ENCODE measurements at places on chromosomes 1 and 21. TPM values are rescaled to one million over a fixed set of nuclear protein-coding genes. Genes with fewer than 3 reads are reported as not detected.

DNA sequence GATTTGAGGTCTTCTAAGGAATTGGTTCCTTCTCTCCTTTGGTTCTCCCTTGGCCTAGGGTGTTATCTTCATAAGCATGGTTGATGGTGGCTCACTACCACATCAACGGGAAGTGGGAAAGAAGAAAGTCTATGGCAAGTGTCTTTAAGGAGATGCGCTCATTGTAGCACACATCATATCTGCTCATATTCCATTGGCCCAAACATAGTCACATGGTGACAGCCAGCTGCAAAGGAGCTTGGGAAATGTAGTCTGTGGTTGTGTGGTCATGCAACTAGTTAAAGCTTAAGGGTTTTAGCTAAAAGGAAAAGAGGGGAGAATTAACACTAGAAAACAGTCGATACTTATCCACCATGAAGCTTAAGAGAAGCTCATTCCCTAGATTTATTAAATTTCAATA lies 11.4 kb upstream of the MRPS6 start:
- DNase-seq = no peak

DNA sequence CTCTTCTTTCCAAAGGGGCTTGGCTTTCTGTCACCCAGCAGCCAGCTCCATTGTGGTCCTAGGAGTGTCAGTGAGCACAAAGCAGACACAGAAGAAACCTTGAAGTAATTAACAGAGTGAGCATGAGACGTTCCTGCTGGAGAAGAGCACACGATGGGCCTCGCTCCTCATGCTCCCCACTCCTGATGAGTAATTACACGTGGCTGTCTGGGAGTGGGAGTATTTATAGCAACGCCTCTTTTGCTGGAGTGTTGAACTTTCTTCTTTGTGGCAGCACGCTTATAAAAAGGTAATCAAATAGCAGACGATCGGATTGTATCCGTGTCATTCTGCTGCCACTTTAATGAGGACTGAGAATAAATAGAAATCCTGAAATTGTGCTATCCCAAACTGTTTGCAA lies 185.8 kb downstream of the CAMTA1 start:
- peak; percentile 30 for DNase-seq

GRCh38 chr1:48294656-48295055 lies 72.1 kb downstream of the SLC5A9 start:
- no peak for DNase-seq

- DNase-seq = no peak
Observed at GRCh38 chr21:15014221-15014620, 50.6 kb downstream of the NRIP1 start.

GRCh38 chr1:68111519-68112436 lies 61.4 kb upstream of the DIRAS3 start:
- peak; percentile 89 for DNase-seq

DNA sequence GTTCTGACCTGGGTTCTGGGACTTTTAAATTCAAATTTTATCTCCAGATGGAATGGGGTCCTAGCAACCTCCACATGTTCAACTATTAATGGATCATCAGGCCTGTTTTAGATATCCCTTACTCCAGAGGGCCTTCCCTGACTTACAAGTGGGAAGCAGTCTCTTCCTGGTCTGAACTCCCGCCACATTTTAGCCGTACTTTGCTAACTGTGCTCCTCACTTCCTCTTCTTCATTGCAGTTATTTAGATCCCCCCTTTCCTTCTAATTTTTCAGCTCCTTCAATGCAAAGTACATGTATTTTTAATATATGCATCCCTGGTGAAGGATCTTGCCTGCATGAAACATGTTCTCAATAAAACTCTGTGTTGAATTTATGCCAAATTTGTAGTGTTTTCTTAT lies 3.7 kb downstream of the CD1A start:
- DNase-seq = no peak

GRCh38 chr1:184027826-184028695 lies 9.5 kb downstream of the COLGALT2 start:
- DNase-seq = no peak

- DNase-seq = no peak
Observed at GRCh38 chr1:12244078-12244477, 14.2 kb downstream of the VPS13D start.

DNA sequence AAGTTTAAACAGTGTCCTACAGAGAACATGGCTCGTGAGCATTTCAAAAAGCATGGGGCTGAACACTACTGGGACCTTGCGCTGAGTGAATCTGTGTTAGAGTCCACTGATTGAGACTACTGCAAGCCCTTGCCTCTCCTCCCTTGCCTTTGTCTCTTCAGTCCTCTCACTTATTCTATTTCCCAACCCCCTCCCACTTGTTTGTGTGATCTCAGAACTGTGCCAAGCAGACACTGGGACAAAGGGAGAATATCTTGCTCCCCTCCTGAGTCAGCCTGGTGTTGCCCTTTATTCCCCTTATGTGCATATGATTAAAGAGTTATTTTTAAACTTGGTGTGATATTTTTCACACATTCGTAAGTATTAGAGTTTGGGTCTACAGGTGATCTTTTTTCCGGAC lies 11.1 kb upstream of the RPRD2 start:
- DNase-seq = no peak

DNA sequence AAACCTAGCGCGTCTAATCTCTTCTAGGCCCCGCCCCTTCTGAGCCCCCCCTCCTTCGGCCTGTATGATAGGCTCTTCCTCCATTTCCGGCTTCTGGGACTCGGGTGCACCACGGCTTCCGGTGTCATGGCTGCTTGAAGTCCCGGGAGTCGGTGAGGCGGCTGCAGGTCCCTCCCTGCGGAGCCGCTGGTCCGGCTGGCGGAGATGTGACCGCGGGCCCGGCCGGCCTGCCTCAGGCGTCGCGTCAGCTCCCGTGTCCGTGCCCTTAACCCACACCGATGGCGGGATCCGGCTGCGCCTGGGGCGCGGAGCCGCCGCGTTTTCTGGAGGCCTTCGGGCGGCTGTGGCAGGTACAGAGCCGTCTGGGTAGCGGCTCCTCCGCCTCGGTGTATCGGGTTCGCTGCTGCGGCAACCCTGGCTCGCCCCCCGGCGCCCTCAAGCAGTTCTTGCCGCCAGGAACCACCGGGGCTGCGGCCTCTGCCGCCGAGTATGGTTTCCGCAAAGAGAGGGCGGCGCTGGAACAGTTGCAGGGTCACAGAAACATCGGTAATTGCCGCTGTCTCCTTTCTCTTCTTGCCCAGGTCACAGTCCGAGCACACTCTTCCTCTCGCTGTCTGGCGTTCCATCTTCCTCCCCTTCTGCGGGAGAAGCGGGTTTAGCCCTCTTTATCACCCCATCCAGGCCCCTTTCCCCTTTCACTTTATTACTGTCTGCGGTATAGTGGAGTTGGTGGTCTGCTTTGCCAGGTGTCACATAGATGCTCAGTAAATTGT lies at the start of gene UHMK1:
UHMK1 (plus strand) TSS at position 96 of the 773 bp plus-strand sequence; CDS start at position 279, 183 bp downstream.
- DNase-seq = peak; percentile 83

GRCh38 chr1:3677484-3677883 lies 25.2 kb downstream of the TP73 start:
- DNase-seq = no peak

DNA sequence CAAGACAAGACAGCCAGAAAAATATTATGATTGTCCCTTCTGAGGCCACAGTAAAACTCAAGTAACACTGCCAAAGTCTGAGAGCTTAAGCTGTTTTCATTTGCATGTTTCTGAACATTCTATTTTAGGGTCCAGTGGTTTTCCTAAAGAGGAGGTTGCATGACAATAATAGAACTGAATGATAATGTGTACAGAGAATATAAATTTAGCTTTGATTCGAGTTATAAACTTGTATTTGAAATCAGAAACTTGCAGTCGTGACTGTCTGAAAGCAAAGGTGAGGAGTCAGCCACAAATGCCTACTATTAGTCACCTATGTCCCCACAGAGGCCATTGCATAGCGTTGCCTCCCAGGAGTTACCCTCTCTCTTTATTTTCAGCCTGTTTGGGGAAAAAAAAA lies 363.1 kb upstream of the ADGRL2 start:
- no peak for DNase-seq

GRCh38 chr1:225874431-225874830 lies 7.7 kb downstream of the TMEM63A start:
- no peak for DNase-seq

DNA sequence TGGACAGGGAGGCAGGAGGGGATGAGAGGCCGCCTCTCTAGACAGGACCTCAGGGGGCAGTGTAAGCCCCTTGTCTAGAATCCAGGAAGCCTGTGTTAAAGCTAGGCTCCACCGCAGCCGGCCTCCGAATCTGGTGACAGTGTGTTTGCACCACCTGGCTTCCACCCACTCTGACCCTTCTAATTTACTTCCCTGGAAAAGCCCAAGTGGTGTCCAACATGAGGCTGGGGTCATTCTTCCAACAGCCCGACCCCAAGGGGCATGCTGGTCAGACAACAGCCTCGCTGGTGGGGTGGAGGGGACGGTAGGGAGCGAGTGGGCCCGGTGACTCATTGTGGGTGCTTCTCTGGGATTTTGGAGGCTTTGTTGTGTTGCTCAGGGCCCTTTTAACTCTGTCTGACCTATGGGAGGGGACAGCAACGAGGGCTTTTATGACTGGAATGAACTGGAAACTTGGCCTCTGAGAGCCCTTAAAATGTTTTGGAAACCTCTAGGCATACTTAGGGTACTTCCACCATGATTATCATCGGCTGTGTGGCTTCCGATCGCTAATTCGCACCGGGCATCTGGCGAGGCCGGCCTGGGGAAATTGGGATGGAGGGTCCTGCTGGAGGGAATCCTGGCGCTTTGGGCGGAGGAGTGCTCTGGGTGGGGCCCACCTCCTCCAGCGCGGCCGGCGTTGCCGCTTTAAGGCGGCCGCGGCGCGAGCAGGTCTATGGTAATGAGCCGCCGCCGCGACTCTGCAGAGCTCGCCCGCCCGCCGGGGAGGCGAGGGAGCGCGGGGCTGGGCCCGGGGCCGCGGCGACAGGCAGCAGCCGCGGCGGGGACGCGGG lies at the start of gene CELSR2:
CELSR2 (plus strand) TSS at position 743 of the 833 bp plus-strand sequence. CDS start 541 bp downstream, outside the sequence.
- DNase-seq = peak; percentile 86

GRCh38 chr1:237507005-237507404 lies 383.7 kb downstream of the ZP4 start:
- DNase-seq = no peak

- DNase-seq = no peak
Observed at GRCh38 chr21:35294231-35294898, 245.3 kb upstream of the RUNX1 start.

- no peak for DNase-seq
Observed at GRCh38 chr1:99737016-99737415, 29.4 kb downstream of the FRRS1 start.

GRCh38 chr1:222068937-222069336 lies 327.0 kb upstream of the DUSP10 start:
- DNase-seq = no peak

DNA sequence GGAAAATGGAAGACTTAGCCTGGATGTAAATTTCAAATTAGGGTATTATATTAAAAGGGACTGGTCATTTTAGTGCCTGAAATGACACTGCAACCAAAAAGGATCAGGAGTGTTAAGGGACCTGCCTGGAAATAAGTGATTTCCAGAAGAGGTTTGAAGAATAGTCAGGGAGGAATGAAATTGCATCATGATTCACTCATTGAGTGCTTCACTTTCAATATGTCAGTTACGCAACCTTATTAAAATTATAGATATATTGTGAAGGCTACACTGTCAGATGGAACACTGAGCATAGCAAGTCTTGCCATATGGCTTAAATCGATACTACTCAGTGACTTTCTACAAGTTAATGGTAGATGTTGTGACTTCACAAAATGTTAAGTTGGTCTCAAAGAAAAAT lies 275.2 kb upstream of the DPYD start:
- DNase-seq = no peak

GRCh38 chr21:34372321-34372720 lies 3.0 kb upstream of the SMIM11 start:
- DNase-seq = no peak

DNA sequence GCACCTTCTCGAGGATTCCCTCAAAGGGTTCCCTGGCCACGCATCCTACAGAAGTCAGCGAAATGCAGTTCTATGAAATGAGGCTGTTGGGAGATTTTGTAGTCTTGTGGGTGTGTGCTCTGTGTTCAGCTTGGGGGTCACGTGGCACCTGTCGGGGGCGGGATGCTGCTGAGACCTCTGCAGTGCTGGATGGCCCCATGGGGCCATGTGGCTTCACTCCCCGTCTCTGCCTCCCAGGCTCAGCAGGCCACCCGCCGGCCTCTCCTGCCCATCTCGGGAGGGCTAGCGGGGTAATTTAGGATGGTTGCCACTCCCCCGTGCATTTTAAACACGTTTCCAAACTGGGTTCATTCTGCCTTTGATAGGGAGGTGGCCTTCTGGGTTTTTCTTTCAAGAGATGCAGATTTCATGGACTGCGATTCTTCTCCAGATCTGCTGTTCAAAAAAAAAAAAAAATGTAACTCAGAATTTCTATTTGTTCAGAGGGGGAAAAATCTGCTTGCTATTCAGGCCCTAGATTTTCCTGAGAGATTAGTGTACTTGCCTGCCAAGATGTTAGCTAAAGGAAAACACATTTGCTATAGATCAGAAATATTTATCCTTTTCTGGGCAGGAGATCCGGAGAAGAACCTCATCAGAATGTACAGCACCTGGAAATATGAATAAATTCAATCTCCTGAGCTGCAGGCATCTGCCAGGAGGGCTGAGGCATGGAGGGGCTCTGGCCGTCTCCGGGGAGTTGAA lies 277.2 kb upstream of the VAMP3 start:
- DNase-seq = no peak

GRCh38 chr1:94727846-94728715 lies 92.1 kb upstream of the SLC44A3 start:
- DNase-seq = no peak

GRCh38 chr1:41103766-41104165 lies 82.2 kb upstream of the SLFNL1 start:
- DNase-seq = no peak

GRCh38 chr1:201626629-201627275 lies 87.8 kb downstream of the NAV1 start:
- DNase-seq = no peak

- no peak for DNase-seq
Observed at GRCh38 chr1:22203335-22203734, 60.4 kb upstream of the WNT4 start.

DNA sequence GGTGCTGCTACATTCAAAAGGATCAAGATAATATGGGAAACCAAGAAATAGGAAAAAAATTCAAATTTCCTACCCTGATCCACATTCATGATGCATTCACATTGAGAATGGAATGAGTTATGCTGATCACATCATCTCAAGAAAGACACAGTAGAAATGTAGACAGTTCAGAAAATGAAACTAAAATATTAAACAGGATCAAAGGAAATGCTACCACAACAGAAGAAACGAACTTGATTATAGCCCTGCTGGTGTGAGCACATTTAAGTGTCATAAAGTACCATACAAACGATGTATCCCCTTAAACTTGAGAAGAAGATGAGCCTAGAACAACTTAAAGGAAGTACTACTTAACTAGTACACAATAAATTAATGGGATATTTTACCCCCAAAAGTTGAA lies 21.3 kb downstream of the SYDE2 start:
- no peak for DNase-seq

GRCh38 chr1:245246433-245246832 lies 91.6 kb downstream of the KIF26B start:
- DNase-seq = no peak

FMO1 gene
- total RNA-seq = not detected

LCE5A gene
- not detected for total RNA-seq

HMGCS2 gene
- not detected for total RNA-seq

RPTN gene
- not detected for total RNA-seq

PAQR6 gene
- total RNA-seq = 507 TPM

RXRG gene
- total RNA-seq = 6.0 TPM

AUNIP gene
- 2.2 TPM for total RNA-seq

CFAP57 gene
- total RNA-seq = 2.8 TPM

NUF2 gene
- total RNA-seq = not detected

Measured in dorsolateral prefrontal cortex (tissue), 122 donors.